Glutamatergic neuron (in vitro differentiated cells): ENCODE measurements at places on chromosomes 2 and 18. TPM values are rescaled to one million over a fixed set of nuclear protein-coding genes. Genes with fewer than 3 reads are reported as not detected.

- peaks cover 9% of the 10 kb centered on the region for H3K27me3 ChIP-seq
- no peak overlapping the region for H3K27ac ChIP-seq
- H3K4me1 ChIP-seq, result peaks cover 59% of the 10 kb centered on the region
Measured at GRCh38 chr2:9225806-9226205, 19.2 kb downstream of the ASAP2 start.

- peaks cover 5% of the 10 kb centered on the region for H3K27me3 ChIP-seq
- DNase-seq, result no peak
- no peak overlapping the region for H3K4me3 ChIP-seq
- no peaks in the 10 kb centered on the region for H3K4me1 ChIP-seq
- H3K36me3 ChIP-seq, result peaks cover 10% of the 10 kb centered on the region
- no peak overlapping the region for H3K27ac ChIP-seq
Measured at GRCh38 chr2:234279637-234280036, 217.2 kb downstream of the ARL4C start.

LPIN2 gene
- total RNA-seq, result 7.6 TPM

ALPG gene
- 2.4 TPM for total RNA-seq

REG3G gene
- not detected for total RNA-seq

SETBP1 gene
- total RNA-seq, result 83.3 TPM
